ENCODE measurements at places on chromosomes 4 and X. TPM values are rescaled to one million over a fixed set of nuclear protein-coding genes. Genes with fewer than 3 reads are reported as not detected.

DNA sequence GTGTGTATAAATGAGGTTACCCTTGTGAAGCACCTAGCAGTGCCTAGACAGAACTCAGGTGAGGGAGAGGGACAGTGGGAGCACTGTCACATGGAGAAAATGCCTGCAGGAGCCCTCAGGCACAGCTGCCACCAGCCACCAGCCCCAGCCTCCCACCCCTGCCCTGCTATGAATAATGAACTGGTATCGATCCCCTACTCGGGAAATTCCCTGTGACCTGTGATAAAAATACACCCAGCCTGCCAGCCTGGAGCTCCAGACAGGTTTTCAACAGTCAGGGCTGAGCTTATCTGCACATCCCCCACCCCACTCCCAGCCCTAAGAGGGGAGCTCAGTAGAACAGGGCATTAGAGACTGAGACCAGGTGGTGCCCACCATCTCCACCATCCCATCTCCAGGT lies 159.6 kb upstream of the PJA1 start:
- no peak for DNase-seq

GRCh38 chr4:150336676-150337412 lies 245.1 kb upstream of the MAB21L2 start:
- no peak for DNase-seq

- DNase-seq, result no peak
Observed at GRCh38 chrX:32280921-32281320, 930.4 kb downstream of the DMD start.

SYNPO2 gene
- total RNA-seq, result 0.93 TPM

All from naive thymus-derived CD4-positive, alpha-beta T cell (primary cell).